Endothelial cell of umbilical vein (primary cell): ENCODE measurements at places on chromosomes 2 and 18. TPM values are rescaled to one million over a fixed set of nuclear protein-coding genes. Genes with fewer than 3 reads are reported as not detected.

Gene RUFY4
- polyA plus RNA-seq, result not detected in 2 replicates

Gene OXER1
- 0.18 and 0.19 TPM in 2 replicates for polyA plus RNA-seq

Gene ADRA2B
- polyA plus RNA-seq, result 0.03 TPM in 1 of 2 replicates, not detected in the other

Gene ODC1
- polyA plus RNA-seq, result 94.8 and 132 TPM in 2 replicates

Gene ARHGAP28
- 3.3 and 3.8 TPM in 2 replicates for polyA plus RNA-seq

Gene DLX2
- polyA plus RNA-seq, result not detected in 2 replicates

Gene NTSR2
- polyA plus RNA-seq, result not detected in 2 replicates
